Daoy (cell line): ENCODE measurements at places on chromosomes 1 and 21.

GRCh38 chr1:172486805-172487454 is 43.1 kb upstream of the PIGC start:
- DNase-seq = no peak

- no peak for DNase-seq
These were observed 3.2 kb downstream of the MTHFR start for GRCh38 chr1:11802616-11802972.

GRCh38 chr1:160855181-160855981 is 7.3 kb downstream of the CD244 start:
- no peak for DNase-seq

- DNase-seq = no peak
These were observed 20.4 kb upstream of the PDE9A start for GRCh38 chr21:42632771-42633690.

DNA sequence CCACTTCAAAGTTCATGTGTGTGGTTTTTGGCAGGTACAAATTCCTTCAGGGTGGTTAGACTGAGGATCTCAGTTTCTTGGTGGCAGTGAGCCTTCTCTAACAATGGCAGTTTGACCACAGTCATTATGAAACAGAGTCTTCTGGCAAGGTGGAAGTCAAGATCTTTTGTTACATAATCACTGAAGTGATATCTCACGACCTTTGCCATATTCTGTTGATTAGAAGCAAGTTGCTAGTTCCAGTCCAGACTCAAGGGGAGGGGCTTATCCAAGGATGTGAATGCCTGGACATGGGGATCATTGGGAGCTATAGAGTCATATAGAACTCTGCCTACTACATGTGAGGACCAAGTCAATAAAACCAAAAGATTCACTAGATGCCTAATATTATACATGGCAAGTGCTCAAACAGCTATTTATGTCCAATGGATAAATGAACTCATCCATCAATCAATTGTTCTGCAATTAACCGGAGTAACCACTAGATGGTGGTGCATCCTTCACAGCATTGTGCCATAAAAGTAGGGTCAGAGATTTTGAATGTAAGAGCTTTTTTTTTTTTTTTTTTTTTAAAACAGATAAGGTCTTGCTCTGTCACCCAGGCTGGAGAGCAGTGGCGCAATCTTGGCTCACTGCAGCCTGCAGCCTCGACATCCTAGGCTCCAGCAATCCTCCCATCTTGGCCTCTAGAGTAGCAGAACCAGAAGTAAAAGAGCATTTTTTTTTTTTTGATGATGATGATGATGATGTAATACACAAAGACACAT is 131.9 kb downstream of the CRB1 start:
- DNase-seq = peak; percentile 40

GRCh38 chr1:24898152-24898908 is 31.7 kb downstream of the RUNX3 start:
- peak; percentile 61 for DNase-seq

GRCh38 chr21:29817450-29817849 is 122.3 kb downstream of the GRIK1 start:
- no peak for DNase-seq

DNA sequence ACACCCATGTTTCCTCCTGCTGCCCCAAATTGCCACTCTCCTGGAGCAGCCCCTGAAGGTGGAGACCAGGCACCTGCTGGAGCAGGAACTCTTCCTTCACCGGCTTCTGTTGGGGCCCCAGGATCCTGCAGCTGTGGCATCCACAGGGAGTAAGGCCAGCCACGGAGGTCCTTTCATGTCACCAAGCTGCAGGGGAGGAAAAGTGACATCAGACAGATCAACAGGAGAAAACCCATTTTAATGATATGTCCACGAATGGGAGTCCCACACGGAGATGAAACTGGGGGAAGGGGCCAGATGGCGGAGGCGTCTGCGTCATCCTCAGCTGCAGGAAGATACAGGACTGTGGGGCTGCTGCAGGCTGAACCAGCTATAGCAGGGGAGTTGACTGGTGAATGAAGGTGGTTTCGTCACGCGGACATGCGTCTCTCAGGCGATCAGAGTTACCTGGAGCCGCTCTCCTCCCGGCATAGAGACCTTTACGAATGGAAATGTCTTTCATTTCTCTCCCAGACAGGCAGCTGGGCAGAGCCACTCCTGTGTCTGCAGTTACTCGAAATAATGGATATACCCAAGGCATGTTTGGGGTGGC is 9.9 kb downstream of the TP73 start:
- no peak for DNase-seq

- no peak for DNase-seq
These were observed 162.9 kb upstream of the C1orf174 start for GRCh38 chr1:4062992-4063391.

DNA sequence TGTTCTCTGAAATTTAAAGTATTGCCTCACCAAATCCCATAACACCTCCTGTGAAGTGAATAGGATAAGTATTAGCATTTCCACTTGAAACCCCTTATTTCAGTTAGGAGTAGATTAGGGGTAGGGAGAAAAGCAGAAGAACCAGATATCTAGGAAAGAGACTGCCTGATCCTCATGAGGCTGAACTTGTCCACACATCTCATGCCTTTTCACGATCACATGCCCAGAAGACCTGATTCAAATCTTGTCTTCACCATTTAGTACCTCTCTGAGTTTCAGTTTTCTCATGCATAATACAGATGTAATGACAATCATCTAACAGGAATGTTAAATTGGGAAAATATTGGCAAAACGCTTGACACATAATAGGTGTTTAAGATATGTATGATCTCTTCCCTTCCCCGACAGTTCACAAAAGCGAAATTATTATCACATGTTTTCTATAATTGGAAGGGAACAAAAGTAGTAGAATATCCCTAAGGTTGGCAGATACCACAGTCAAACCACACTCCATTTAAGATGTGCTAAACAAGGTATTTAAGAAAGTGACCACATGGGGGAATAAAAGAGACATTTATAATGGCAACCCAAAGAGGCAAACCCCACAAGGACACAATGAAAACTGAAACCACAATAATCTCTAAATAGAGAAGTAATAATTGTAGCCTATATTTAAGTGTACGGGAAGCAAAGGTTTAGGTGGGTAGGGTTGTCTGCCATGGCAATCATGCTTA is 25.2 kb downstream of the GFI1 start:
- no peak for DNase-seq

DNA sequence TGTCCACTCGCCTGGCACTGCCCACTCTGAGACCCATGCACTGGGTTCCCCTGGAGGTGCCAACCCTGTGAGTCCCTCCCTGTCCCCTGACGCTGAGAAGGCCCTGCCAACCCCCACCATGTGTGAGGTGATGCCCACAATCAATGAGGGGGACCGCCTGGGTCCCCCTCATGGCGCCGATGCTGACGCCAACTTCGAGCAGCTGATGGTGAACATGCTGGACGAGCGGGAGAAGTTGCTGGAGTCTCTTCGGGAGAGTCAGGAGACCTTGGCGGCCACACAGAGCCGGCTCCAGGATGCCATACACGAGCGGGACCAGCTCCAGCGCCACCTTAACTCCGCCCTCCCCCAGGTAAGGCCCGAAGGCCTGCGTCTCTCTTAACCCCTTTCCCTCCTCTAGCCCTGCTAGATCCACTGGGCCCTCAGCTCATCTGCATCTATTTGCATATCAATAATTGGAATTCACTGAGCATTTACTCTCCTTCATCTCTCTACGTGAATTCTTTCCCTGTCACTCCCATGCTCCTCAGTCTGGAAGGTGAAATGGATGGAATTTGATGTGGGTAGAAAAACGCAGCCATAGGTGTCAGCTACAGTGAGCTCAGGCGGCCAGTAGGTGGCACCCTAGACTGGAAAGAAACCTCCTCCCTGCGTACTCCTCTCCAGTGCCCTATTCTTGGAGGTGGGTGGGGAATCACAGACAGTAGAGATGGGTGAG is 12.8 kb downstream of the PPFIA4 start:
- DNase-seq = peak; percentile 71

DNA sequence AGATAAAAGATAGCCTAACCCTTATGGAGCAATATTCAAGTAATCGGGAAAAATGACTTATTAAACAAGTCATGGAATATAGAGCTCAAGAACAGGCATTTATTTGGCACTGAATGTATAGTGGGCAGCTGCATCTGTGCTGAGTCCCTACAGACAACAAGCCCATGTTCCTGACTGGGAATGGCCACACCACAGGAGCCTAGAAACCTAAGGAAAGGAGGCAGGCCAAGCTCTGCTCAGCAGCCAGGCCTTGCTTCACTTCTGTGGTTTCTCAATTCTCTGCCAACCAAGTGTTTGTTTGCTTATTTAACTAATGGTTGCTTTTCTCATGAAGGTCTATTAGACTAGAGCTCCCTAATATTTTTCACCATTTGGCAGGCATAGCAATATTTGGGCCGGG is 21.5 kb downstream of the AK2 start:
- DNase-seq = no peak

GRCh38 chr1:63238721-63239120 is 83.6 kb upstream of the FOXD3 start:
- DNase-seq = no peak

DNA sequence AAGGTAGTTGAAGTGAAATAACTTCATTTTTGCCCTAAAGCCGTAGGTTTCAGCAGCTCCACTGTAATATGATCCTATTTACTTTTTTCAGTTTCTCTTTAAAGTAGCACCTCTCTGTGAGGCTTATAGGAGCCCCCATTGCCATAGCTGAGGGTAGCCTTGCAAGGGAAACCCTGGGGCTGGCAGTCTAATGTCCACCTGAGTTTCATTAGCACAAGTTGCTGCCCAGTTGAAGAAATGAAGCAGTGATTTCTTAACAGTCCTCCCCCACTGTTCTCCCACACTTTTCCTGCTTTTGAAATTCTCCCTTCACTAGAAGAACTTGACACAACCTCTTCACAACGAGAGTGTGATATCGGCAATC is 1.5 kb downstream of the HMCN1 start:
- DNase-seq = peak; percentile 7

GRCh38 chr1:167453123-167453522 is 65.2 kb downstream of the CD247 start:
- no peak for DNase-seq

GRCh38 chr1:204568576-204569315 is 52.5 kb downstream of the MDM4 start:
- DNase-seq = no peak

DNA sequence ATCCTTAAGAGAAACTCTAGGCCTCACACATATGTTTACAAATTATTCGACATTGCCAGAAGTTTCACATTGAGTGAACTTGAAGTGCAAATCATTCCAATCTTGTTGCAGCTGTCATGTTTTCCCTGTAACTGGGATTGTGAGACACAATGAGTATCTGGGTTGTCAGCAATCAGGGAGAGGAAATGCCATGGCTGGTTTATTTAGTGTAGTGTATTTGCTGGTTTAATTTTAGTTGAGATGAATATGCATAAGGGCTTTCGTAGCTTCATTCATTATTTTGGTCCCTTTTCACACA is 54.2 kb upstream of the USP1 start:
- no peak for DNase-seq

- peak; percentile 81 for DNase-seq
These were observed 38.8 kb downstream of the DIPK1A start for GRCh38 chr1:92922356-92923035.

DNA sequence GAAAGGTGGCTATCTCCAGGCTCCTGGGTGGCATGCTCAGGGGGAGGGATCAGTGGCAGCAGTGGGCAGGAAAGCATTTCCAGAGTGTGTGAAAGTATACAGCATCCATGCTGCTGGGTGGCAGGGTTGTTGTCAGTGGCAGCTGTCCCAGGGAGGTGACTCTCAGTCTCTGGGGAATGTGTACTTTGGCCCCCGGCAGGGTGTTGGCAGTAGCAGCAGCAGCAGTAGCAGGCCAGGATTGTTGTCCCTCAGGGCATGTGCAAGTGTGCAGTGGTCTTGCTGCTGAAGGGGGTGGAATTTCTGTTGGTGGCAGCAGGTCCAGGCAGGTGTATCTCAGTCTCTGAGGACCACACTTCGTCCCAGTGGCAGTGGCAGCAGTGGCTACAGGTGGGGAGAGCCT is 71.7 kb upstream of the GUCA2B start:
- no peak for DNase-seq

DNA sequence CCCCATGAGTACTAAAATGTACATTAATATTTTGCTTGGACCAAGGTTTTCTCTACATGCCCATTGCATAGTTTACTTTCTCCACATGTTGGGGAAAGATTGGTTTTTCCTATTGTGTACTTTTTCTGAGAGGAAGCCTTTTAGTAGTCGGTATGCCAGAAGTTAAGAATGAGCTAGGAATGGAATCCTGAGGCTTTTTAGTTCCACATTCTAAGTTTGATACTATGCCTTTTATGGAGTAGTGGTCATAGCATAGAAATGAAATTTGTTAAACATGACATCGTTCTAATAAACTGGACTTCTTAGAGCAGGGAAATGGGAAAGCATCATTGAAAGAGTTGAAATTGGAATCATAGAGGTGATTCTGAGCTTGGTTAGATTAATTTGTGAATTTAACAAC is 64.3 kb downstream of the BCL9 start:
- DNase-seq = no peak

DNA sequence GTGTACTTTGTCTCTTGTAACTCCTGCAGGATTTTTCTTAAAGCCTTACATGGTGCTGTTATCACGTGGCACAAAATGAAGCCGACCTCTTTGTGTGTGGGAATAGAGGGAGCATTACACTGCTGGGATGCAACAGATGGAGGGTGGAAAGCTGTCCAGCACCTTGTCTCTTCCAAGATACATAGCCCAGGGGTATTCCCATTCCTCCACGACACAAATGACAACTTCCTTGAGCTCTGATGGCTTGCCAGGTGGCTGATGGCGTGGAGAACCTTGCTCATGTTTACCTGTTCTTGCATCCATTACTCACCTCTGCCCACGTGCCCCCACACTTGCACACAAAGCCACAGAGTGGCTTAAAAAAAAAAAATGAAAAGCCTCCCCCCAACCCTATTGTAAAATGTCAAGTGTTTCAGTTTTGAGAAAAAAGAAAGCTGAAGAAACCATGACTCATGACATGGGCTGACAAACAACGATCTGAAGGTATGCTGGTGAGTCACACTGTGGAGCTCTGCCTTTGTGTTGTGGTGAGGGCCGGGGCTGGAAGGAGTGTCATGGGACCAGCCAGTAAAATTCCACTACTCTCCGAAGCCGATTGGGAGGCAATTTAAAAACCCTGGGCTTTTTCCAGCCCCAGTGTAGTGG is 32.0 kb upstream of the ATP5PO start:
- DNase-seq = peak; percentile 99

- no peak for DNase-seq
These were observed 8.9 kb upstream of the KCNE1 start for GRCh38 chr21:34520764-34521508.

DNA sequence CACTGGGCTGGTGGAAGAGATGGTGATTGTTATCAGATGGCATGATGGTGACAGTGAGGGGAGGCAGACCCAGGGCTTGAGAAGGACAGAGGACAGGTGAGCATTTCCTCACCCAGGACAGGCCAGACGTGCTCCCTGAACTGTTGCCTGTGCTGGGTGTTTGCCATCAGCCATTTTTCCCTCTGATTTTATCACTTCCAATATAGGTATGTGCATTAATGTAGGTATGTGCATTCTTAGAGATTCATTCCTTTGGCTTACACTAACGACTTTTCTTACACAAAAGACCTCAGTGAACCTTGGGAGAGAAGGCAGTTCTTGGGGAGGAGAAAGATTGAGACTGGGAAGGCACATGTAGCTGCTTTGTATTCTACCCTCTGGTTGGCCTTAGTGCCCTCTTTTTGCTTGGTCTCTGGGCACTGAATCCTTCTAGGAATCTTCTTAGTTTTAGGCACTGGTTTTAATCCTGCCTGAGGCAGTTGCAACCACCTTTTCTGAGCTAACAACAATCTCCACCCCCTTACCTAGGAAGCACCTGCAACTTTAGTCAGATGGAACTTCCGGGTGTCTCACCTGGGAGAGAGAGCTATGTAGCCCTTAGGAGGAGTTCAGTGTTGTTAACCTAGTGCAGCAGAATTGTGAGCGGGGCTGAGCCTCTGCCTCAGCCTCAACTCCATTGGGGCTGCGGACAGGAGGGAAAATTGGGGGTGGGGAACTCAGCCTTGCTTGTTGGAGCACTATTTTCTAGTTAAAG is 30.9 kb downstream of the C1orf116 start:
- DNase-seq = no peak
